ENCODE measurements at places on chromosomes 4 and X. TPM values are rescaled to one million over a fixed set of nuclear protein-coding genes. Genes with fewer than 3 reads are reported as not detected.

GRCh38 chr4:89619206-89619962 is 217.6 kb downstream of the SNCA start:
- DNase-seq: no peak

- no peak for DNase-seq
These were observed 381.6 kb downstream of the GASK1B start for GRCh38 chr4:157791236-157791635.

ARMCX6 gene
- 60.5 TPM for total RNA-seq

RIPPLY1 gene
- not detected for total RNA-seq

SLIT2 gene
- 7.4 TPM for total RNA-seq

CXorf49 gene
- total RNA-seq: not detected
